Activated CD4-positive, alpha-beta T cell treated with anti-CD3 and anti-CD28 coated beads, Interleukin-2, amount 50 U/mL, for 48 hours (primary cell): ENCODE measurements at places on chromosomes 5 and 9.
A peak's percentile ranks its signal among the peaks of the same experiment; 100 is the strongest.

DNA sequence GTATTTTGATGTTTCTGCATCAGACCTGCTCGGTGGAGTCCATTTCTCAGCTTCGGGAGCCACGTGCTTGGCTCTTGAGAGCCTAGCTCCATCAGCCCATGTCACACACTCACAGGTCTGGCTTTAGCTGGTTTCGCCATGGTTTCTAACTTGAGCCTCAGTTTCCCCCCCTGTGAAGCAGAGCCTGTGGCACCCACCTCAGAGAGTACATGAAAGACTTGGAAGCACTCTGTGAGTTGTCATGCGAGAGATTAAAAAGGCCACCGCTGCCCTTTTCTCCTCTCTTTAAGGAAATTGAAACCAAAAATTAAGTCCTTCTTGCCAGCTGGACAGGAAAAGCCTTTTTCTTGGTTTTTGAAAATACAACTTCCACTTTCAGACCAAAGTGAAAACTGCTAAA is 8.8 kb downstream of the TENT4A start:
- DNase-seq: no peak

DNA sequence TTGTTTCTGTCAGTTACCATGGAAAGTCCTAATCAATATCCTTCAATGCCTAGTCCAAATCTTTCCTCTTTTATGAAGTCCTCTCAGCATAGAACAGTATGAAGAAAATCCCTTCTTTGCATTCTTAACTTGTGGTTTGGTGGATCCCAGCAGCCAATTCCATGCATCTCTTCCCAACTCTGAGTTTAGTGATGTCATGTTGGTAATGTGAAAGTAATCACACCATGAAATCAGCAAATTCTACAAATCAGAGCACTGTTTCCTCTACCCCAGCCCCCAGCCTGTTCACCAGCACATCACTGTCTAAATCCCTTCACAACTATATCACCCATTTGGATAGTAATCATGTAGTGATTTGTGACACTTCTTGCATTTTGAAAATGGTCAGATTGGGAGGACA is 4.7 kb upstream of the C1QTNF2 start:
- DNase-seq: no peak

DNA sequence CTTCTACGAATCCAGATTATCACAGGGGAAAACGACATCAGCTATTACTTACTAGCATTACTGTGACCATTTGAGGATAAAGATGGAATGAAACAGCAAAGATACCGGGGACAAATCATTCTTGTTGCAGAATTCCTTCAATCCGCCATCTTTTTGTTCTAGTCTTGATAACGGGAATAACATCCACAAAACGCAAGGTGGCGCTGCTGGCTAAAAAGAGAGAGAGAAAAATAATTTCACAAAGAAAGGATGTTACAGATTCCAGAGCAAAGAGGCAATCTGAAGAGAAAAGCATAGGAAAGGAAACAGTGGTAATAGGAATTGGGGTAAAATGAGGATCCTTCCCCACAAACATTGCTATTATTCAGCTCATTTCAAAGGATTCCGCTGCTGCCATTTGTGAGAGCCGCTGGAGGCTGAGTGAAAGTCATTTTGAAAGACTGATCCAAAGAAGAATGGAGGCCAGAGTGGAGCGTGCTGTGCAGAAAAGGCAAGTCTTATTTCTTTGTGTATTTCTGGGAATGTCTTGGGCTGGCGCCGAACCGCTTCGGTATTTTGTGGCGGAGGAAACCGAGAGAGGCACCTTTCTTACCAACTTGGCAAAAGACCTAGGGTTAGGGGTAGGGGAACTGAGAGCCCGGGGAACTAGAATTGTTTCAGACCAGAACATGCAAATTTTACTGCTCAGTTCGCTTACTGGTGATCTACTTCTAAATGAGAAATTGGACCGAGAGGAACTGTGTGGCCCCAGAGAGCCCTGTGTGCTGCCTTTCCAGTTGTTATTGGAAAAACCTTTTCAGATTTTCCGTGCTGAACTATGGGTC is at the start of gene PCDHB7:
Gene PCDHB7 (plus strand): TSS at position 264 of the 824 bp plus-strand sequence. CDS start 192 bp downstream, at position 456.
- DNase-seq: peak; percentile 6

- no peak for DNase-seq
These were observed 352.1 kb downstream of the GADD45G start for GRCh38 chr9:89956907-89957306.

DNA sequence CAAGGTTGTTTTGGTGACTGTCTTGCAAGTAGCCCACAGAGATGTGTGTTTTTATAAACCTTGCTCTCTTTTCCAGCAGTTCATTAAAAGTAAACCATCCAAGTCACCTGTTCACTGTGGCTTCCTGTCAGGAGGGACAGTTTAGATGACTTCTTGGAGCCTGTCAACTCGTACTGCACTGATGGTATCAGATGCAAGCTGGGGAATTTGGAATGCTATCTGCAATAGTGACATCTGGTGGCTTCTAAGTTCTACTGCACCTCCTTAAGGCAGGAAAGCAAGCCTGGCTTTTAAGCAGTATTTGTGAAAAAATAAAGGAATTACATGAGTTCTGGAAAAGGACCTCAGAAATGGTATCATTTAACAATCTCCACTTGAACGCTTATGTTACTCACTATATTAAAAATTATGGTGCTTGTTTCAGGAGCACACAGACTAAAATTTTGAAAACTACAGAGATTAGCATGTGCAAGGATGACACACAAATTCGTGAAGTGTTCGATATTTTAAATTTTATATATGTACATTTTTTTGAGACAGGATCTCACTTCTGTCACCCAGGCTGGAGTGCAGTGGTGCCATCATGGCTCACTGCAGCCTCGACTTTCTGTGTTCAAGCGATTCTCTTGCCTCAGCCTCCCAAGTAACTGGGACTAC is 164.0 kb downstream of the TTC39B start:
- no peak for DNase-seq

DNA sequence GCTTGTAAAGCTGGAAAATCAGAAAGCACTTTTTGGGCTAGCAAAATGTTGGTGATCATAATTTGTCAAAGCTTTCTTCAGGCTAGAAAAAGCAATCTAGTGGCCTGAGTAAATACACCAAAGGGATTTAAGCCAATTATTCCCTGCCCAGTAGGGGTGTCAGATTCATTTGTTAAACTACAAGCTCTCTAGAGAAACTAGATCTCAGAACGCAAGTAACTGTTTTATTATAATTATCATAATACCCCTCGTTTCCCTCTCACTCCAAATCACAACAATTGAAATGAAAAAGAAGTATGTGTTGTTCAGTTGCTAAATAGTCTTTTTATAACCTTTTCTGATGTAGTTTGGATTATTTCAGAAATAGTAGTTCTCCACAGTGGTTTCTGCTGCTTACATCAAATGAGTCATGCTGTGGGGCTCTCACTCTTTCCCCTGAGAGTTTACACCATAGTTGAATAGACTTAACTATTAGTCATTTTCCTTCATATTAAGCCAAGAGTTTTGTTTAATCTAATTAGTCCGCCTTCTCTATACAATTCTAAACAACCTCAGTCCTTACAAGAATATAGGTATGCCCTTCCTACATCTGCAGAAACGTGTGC is 918.6 kb upstream of the DMAC1 start:
- DNase-seq: no peak

DNA sequence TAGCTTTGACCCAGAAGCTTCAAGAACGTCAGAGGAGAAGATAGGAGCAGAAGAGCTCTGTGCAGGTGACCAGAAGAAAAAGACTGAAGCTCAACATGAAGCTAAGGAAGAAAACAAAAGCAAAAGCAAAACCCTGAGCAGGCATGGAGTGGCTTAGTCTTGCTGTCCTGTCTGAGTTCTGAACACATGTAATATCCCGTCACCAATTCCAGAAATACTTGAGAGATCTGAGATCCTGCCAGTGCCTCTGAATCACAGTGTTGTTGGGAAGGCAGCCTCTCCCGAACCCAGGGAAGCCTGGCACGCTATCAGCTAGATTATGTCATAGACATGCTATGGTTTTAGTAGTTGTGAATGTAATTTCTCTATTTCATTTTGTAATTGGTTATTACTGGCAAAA is 235.7 kb downstream of the ICE1 start:
- DNase-seq: no peak

DNA sequence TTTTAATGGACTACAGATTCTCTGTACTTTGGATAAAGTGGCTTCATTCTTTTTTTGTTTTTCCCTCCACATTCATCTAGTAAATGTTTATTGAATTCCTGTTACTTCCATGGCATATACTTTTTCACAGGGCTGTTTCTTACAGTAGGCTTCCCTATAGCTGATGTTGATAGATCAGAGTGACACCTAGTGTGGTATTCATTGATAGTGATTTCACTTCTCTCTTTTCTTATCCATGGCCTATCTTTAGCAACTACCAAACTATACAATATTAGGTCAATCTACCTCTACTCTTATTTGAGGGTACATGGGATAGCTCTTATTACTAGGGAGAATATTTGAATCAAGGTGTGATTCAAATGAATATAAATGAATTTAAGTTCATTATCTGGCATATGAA is 35.8 kb downstream of the FSD1L start:
- no peak for DNase-seq

DNA sequence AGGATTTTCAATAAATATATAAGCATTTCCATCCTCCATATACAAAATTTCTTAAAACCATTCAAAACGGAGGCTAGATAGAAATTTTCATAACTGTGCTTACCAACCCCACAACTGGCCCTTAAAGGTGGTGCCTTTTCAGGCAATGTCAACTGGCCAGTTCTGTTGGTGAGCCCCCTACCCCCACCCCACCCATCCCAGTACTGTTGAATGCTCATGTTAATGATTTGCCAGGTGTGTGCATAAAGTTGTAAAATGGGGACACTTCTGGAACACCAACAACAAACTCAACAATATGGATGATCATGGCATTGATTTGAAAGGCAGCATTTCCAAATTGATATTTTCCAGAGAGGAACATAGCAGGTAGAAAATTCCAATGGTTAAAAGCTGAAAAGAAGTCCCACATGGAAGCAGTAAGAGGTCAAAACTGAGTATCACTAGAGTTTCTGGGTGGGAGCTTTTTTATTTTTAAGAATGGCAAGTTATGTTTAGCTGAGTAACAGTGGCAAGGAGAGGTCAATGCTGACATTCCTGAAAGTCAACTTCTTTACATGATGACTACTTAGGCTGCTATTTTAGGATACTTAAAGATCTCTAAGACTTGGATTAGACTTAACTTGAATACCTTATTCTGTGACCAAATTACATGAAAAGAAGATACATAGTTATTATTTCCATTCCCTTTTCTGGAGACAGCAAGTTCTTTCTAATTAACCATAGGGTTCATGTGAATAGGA is 2.7 kb downstream of the LEAP2 start:
- no peak for DNase-seq

DNA sequence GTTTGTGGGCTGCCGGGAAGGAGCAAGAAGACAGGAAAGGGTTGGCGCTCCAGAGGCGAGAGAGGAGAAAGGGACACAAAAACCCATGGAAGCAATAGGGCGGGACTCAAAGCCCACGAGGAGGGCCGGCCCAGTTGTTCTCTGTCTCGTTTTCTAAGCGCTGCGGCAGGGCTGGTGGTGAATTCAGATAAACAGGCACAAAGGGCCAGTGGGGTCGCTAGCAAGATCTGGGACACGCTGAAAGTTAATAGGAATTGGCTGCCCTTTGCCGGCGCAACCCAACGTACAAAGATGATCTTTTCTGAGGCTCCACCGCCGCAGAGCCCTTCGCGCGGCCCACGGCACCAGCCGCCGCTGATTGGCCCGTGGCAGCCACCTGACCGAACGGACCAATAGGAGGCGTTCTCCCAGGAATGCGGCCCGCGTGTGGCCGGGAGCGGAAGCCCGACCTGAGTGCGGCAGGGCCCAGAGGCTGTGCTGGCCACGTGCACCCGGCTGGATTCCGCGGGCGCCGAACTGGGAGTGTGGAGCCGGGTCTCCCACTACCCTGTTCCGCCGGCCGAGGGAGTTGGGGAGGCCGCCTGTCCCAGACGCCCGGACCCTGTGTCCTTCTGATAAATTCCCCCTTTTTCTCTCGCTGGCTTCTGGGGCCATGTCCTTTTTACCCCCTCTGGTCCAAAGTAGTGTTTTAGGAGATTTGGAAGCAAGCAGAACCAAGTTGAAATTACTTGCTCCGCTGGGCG is 16.8 kb upstream of the NSD1 start:
- peak; percentile 87 for DNase-seq

DNA sequence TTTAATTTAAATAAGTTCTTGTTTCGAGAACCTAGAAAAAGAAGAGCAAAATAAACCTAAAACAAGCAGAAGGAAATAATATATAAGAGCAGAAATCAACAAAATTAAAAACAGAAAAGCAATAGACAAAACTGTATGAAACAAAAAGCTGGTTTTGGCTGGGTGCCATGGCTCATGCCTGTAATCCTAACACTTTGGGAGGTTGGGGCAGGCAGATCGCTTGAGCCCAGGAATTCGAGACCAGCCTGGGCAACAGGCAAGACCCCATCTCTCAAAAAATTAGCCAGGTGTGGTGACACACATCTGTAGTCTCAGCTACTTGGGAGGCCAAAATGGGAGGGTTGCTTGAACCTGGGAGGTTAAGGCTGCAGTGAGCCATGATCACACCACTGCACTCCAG is 59.2 kb upstream of the OTP start:
- no peak for DNase-seq

DNA sequence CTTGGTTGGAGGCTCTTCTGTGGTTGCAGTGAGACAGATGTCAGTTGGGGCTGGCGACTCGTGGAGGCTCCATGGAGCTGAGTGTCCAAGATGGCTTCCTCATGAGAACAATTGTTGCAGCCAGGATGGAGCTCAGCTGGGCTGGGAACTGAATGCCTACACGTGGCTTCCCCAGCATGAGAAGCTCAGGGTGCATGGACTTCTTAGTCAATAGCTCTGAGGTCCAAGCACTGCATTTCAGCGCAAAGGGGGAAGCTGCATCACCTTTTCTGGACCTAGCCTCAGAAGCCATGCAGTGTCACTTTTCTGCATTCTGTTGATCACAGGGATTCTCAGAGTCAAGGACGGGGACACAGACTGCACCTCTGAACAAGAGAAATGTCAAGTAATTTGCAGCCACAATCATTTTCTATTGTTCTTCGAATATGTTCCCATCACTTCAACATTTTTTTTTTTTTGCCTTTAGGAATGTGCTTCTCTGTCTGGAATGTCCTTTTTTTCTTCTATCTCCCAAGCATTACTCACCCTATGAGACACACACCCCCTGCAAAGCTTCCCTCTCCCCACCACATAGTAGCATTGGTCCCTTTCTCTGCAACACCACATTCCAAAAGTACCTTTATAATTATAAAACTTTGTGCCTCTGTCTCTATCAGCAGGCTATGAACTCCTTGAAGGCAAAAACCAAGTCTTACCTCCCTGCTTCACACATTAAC is 57.5 kb upstream of the STK32A start:
- DNase-seq: no peak

DNA sequence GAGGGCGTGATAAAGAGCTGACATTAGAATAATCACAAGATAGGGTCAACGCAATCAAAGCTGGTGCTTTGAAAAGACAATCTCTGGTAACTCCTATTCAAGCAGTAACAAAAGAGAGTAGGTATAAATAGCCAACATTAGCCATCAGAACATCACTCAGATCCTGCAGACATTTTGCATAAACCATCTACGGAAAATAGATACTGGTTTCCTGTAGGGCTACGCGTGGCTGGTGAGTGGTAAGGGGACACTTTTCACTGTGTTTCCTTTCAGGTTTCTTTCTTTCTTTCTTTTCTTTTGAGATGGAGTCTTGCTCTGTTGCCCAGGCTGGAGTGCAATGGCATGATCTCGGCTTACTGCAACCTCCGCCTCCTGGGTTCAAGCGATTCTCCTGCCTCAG is 22.3 kb downstream of the TTF1 start:
- no peak for DNase-seq
